ENCODE measurements at places on chromosomes 3 and 15.
A peak's percentile ranks its signal among the peaks of the same experiment; 100 is the strongest.

DNA sequence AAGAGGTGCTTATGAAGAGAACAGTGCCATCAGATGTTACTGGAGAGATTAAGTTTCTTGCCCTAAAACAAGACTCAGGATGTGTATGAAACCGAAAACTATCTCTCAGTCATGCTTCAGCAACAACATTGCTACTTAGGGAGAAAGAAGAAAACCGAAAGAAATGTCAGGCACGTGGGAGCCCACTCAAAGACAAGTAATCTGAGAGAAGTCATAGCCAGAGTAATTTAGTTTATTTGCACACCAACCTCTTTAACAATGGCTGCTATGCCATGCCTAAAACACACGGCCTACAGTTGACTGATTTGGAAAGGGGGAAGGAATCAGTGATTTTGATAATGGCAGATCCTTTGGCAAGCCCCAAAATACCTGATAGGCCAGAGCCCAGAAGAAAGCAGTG, 162.9 kb downstream of the TIGIT start:
- DNase-seq = peak; percentile 91

DNA sequence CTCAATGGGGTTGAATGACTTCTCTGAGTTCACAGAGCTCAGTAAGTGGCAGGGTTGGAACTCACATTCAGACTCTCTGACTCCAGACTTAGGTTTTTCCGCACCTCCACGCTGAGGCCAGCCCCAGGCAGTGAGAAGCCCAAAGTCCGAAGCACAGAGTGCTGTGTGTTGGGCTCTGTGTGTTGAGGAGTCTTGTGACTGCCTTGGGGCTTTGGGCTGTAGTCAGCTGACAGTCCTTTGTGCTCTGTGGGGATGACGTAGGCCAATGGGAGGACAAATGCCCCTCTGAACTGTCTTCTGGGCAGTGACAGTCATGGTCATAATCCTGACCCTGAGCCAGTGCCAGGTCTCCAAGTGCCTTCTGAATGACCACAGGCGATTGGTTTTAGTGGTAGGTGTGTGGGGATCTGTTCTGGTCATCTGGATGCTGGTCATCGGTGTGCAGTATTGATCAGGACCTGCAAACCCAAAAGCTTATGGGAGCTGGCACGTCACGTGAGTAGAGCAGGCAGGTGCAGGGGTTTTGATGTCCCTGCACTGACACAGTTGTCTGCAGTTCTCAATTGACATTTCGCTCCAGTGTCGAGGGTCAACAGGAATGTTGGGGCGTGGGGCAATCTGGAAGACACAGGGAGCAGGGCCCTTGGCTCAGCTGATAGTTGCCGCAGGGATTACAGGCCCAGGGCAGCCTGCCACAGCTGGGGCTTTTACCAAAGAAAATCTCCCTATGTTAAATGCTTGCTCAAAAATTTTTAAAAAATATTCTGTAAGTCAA, 45.3 kb downstream of the CAPN3 start:
- no peak for DNase-seq

GRCh38 chr15:95295896-95296625, 1034.4 kb upstream of the NR2F2 start:
- DNase-seq = no peak

DNA sequence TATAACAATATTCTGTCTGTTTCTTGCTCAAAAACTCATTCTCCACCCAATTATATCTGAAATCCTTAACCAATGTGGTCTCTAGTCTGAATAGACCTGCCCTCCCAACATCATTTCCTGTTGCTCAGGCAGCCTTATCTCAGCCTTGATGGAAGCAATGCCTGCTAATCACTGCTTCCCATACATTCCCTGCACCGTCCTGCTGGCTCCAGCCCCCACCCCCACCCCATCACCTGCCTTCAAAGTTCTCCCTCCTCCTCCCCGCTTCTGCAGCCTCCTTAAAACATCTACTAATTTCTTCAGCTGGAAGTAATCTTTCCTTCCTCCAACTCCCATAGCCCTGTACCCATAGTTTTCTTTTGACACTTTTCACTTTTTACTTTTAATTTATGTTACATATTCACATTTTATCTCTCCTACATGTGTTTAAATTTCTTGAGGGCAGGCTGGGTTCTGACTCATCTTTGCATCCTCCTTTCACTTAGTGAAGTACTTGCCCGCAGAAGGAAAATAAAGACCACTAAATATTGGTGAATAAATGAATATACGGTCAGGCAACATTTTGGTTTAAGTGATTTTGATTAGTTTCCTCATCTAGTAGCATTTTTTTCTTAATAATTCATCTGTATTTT, 98.2 kb downstream of the MEIS2 start:
- no peak for DNase-seq

GRCh38 chr15:64010719-64011118, 35.6 kb downstream of the DAPK2 start:
- DNase-seq = peak; percentile 98

GRCh38 chr15:84859144-84859543, 25.3 kb upstream of the SLC28A1 start:
- DNase-seq = no peak

GRCh38 chr3:37800022-37800551, 61.6 kb upstream of the CTDSPL start:
- peak; percentile 32 for DNase-seq
